ENCODE measurements at places on chromosomes 1 and 21.
A peak's percentile ranks its signal among the peaks of the same experiment; 100 is the strongest.

- DNase-seq, result peak; percentile 46
Measured at GRCh38 chr1:181113059-181113641, 24.6 kb downstream of the IER5 start.

DNA sequence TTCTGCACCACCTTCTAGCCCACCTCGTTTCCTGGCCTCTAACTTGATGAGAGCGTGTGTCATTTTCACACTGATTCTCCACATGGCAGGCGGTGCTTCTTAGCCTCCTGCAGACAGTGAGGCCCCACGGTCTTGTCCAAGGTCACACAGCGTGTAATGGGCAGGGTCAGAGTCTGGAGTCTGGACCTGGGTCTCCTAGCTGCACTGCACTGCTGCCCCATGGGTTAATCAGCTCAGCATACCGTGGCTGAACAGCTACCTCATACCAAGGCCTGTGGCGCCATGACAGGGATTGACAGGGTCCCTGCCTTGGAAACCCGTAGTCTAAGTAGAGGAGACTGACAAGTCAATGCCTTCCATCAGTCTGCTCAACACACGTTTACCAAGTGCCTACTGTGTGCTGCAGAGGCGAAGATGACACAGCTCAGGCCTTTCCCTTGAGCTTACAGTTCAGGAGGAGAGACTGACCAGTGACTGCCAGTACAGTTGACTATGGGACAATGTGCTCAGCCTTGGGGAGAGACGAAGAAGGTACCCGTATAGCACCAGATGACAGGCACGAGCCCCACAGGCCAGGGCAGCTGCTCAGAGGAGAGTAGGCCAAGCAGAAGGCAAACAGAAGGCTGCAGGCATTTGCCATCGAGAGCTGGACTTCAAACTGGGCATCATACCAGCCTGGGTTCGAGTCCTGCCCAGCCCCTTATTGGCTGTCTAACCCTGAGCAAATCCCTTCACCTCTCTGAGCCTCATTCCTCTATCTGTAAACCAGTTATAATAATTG is 5.5 kb downstream of the PCSK9 start:
- no peak for DNase-seq

- no peak for DNase-seq
Measured at GRCh38 chr1:64986903-64987871, 20.8 kb upstream of the JAK1 start.

- DNase-seq, result no peak
Measured at GRCh38 chr1:228478326-228478725, 8.9 kb upstream of the RNF187 start.

DNA sequence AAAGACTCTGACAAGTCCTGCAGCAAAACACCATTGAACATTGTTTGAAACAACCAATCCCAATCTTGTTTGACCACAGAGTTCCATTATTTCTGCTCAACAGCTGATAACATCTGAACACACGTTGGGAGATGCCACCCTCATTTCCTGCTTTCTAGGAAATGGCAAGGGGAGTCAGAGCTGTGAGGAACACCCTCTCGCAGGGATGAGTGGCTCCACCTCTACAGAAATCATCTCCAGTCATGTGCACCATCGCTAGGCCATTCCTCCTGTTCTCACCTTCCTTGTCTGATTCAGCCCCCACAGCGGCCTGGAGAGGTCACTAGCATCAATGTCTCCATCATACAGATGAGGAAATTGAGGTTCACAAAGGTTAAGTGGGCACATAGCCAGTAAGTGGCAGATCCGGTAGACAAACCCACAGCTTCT is 22.4 kb upstream of the RUNX3 start:
- no peak for DNase-seq

- no peak for DNase-seq
Measured at GRCh38 chr1:160375788-160376524, 9.1 kb downstream of the NHLH1 start.

- no peak for DNase-seq
Measured at GRCh38 chr1:161725908-161726472, 4.6 kb downstream of the FCRLB start.

DNA sequence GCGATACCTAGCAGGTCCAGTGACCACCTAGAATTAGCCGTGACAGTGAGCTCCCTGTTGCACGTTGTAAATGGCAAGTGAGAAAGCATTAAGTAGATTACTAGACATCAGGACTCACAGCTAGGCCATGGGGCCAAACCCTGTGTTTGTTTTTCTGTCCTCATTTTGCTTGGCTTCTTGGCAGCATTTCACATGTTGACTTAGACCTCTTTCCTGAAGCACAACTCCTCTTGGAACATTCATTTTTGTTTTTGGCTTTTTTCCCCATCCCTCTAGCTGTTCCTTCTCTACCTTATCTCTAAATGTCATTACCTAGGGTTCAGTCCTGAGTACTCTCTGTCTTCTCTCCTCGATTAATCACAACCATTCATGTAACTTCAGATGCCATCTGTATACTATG is 16.9 kb upstream of the PTPN14 start:
- DNase-seq, result no peak

GRCh38 chr1:241276391-241276790 is 80.6 kb downstream of the RGS7 start:
- no peak for DNase-seq

- peak; percentile 85 for DNase-seq
Measured at GRCh38 chr1:208835097-208835463, 590.9 kb upstream of the PLXNA2 start.

DNA sequence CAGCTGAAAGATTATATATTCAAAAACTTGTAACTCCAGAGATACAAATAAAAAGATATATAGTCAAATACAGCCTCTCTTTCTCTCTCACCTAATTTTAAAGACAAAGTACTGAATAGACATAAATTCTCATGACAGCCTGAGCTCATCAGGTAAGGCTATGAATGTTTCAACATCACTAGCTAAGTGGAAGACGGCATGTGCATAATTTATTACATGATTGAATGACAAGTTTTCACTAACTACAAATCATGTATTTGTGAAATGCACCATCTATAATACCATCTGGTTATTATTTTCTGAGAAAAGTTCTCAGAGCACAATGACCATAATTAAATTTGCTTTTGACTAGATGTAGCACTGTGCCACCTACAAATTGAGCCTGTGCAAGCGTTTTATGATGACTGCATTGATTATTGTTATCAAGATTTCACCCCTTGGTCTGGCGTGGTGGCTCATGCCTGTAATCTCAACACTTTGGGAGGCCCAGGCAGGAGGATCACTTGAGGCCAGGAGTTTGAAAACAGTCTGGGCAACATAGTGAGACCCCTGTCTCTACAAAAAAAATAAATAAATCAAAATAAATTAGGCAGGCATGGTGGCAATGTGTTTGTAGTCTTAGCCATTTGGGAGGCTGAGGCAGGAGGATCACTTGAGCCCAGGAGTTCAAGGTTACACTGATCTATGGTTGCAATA is 128.2 kb downstream of the APP start:
- DNase-seq, result no peak

- no peak for DNase-seq
Measured at GRCh38 chr1:97668945-97669344, 251.9 kb downstream of the DPYD start.

DNA sequence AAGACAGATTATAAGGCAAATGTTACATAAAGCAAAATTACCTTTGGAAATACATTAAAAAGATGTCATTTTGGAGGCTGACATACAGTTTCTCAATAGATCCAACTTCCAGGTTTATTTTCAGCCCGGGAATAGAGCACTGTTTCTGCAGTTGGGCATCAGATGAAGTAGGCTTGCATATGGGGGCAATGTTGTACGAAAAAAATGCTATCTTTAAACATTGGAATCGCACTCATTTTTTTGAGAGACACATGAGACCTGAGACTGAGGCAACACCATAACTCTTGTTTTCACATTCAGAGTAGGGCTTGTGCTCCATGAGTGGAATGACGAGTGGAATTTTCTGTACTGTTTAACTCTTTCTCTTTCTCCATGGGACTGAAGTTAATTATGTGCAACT is 122.4 kb upstream of the ZRANB2 start:
- DNase-seq, result no peak

DNA sequence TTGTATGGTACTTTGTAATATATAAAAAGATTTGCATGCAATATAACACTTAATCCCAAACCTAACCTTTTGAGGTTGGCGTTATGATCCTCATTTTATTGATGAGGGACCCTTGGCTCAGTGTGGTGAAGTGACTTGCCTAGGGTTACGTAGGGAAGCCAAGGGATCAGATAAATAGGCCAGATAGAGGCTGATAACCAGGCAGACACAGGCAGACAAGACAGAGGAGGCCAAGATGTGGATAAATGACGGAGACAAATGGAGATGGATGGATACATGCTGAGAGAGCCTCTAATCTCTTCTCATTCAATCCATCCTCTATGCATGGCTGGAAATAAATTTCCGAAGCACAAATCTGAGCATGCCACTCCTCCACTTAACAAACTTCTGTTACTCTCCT is 136.9 kb upstream of the SPATA6 start:
- DNase-seq, result no peak

- no peak for DNase-seq
Measured at GRCh38 chr1:33047839-33048305, 11.2 kb upstream of the AK2 start.

DNA sequence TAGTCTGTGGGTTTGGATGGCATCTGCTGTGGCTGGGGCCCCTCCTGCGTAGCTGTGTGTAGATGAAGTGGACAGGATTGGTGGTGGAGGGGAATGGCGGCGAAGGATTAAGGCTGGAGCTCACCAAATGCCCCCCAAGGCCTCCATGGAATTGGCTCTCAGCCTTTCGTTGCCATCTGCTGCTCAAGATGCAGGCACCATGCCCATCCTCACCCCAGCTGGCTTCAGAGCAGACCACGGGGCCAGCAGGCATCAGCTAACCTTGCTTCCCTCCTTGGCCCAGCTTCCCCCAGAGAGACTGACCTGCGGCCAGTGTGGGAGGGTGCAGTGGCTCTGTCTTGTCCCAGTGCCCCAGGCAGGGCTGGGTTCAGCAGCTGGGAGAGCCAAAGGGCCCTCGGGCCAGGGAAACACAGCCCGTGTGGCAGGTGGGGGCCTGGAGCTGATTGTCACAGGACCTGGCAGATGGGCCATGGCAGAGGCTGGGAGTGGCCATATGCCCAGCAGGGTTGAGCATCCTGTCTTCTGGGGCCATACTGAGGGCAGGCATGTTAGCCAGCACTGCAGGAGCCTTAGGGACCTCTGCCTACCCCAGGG is 66.8 kb upstream of the ACTL8 start:
- no peak for DNase-seq

DNA sequence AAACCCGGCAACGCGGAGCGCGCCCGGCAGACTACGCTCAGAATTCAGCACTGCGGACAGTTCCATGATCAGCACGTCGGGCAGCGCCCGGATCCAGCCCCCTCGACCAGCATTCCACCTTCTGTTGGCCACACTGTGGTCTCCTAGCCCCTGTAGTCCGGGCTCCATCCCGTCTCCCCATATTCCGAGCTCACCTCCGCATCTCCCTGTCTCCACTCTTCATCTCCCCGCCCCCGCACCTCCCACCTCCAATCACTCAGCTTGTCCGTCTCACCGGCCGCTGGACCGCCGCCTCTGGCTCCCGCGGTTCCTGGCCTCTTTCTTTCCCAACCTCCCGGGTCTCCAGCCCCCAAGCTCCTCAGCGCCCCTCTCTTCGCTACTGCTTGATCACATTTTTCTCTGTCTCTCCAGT is 500 bp downstream of the EPHA10 start:
- no peak for DNase-seq

DNA sequence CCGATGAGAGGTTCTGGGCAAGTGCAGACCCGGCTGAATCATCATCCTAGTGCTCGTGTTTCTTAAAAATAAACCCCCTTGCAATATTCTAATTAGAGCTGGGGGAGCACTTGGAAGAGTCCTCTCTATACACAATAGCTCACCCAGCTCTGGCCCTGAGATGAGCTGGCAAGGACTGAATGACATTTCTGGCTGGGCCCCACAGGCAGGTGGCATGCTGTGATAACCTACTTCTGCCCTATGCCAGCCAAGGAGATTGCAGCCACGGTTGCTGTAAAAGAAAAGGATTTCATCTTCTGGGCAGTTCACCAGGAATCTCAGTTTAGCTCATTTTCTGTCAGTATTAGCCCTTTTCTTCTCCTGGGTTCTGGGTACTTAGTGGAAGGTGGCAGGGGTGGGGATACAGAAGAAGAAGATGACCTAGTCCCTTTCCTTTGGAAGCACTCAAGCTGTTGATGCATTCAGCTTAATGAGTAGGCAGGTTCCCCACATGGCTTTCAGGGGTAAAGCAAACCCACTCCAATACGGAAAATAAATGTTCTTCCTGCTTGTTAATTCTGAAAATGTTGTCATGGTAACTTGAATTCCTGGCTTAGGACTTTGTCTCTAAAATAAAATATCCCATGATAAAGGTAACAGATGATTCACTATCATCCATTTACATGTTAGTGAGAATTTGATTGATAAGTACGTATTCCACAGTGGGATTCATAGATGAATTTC is 32.2 kb downstream of the VASH2 start:
- DNase-seq, result no peak

- DNase-seq, result no peak
Measured at GRCh38 chr1:54859700-54860391, 27.1 kb downstream of the DHCR24 start.

GRCh38 chr1:158035976-158036583 is 42.6 kb downstream of the KIRREL1 start:
- peak; percentile 56 for DNase-seq

DNA sequence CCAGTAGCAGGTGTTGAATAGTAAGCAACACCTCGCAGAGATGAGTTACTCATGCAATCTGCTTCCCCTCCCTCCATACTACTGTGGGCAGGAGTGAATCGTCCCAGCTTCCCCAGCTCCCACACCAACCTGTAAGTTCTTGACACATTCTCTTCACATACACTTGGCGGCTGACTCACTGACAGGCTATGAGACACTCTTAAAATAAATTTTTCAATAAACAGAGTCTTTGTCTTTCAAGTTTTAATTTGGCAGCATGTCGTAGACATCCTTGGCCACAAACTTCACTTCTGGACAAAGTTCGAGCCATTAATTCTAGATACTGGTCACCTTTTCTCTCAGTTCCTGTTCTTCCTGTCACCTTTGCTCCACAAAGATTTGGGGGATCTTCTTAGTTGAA is 290.7 kb downstream of the TM2D1 start:
- no peak for DNase-seq

DNA sequence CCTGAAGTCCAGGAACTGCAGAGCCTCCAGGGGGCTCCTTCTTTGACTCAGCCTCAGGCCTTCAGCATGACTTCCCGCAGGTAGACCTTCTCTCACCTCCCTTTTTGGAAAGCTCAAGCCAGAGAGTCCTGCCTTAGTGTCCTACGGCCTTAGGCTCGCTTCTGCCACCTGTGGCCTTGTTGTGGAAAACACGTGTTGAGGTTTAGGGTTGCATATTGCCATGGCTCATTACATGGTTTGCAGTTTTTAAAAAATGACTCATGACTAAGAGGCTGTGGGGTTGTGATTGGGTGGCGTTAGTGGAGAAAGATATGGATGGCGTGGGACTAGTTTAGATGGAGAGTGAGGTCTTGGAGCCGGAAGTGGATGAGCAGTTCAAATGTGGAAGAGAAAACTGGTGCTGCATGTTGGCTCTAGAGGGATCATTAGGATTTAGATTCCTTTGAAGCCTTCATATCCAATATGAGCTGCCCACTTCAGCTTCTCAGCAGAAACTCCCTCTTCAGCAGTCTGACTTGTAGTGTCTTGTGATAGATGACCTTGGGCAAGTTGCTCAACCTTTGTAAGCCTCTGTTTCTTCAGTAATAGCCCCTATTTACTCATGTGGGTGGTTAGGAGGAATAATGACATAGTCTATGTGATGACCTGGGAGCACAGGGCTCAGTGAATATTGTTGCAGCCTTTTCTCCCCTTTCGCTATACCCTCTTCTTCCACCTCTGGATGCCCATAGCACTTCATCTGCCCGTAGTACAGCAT is 6.5 kb upstream of the FGGY start:
- DNase-seq, result no peak

Measured in spinal cord (tissue), 10 donors.